ENCODE measurements at places on chromosomes 3 and 15.
A peak's percentile ranks its signal among the peaks of the same experiment; 100 is the strongest.

GRCh38 chr3:99686955-99687612 is 48.7 kb downstream of the COL8A1 start:
- DNase-seq: peak; percentile 45

DNA sequence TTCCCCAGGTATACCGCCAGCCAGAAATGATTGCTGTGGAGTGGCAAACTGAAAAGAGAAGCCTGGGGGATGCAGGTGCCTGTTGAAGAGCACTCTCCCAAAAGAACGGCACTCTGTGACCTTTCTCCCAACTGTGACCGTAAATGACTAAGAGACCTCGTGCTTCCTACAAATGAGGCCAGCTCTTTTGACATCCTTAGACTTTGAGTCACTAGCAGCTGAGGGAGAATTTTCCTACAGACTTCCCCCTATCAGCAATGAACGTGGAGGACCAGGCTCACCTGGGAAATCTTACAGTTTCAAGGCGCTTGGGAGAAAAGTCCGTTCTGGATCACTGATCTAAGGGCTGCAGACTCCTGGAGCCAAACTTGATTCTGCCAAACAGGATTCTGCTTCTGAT is 8.6 kb downstream of the AQP9 start:
- DNase-seq: no peak

GRCh38 chr3:130757611-130758150 is 11.1 kb upstream of the PIK3R4 start:
- no peak for DNase-seq

GRCh38 chr15:86743283-86743903 is 663.7 kb downstream of the AGBL1 start:
- peak; percentile 18 for DNase-seq

DNA sequence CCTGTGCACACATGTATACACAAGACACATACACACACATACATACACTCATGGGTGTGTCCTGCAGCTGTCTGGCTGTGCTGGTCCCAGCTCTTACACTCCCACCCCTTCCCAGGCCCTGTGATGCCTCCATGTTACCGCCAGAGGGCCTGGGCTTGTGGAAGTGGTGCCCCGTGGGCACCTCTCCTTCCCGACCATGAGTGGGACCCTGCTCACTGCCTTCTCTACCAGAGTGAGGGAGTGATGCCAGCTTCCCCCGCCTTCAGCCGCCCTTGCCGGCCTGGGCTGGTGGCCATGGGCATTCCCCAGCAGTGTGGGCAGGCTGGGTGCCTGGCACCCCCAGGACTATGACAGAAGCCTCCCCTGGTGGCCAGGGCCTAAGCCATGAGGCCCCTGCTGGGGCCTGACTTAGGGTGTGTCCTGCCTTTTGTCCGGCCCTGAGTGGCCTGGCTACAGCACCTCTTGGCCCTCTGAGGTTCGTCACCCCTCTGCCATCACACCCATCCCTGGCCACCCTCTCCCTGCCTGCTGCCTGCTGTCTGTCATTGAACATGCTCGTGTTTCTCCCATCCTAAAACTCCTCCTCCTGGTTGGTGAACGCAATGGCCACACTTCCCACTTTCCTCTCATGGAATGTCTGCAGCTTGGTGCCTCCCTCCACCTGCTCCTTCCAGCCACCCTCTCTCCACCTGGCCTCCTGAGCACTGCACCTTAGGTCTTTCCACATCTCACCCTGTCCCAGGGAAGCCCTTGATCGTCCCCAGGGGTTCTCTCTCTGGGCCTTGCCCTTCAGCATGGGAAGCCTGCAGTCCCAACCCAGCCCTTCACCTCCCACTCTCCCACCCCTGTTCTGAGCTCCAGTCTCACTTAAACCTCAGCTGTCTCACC is 14.6 kb downstream of the HDAC11 start:
- no peak for DNase-seq
